ENCODE measurements at places on chromosomes 1 and 21. TPM values are rescaled to one million over a fixed set of nuclear protein-coding genes. Genes with fewer than 3 reads are reported as not detected.

Gene BRDT
- not detected for total RNA-seq

Gene RGS16
- total RNA-seq: 27.2 TPM

Gene RAVER2
- 3.2 TPM for total RNA-seq

Gene FMO2
- not detected for total RNA-seq

Gene CELA2B
- not detected for total RNA-seq

Gene USH2A
- total RNA-seq: not detected

Gene PRDM16
- not detected for total RNA-seq

DNA sequence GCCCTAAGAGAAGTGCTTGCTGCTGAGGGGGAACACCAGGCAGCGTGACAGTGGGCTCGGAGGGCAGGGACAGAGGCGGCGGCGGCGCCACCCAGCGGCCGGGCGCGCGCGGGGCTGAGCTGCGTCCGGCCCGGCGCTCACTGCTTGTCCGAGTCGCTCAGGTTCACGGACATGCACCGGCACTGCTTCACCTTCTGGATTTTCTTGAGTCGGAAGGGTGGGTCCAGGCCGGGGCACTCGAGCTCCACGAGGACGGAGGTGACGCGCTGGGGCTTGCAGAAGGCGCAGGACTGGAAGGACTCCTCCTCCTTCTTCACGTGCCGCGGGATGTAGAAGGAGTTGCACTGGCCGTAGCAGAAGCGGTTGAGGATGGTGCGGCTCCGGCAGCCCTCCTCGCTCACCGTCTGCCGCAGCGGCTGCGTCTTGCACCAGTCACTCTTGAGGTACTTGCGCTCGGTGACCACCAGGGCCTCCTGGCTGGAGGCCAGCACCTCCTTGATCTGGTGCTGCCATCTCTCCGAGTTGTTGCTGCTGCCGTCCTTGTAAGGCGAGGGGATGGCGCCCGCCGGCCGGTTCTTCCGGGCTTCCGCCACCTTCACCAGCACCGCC lies 119.0 kb downstream of the GREM2 start:
- no peaks in the 10 kb centered on the region for H3K4me1 ChIP-seq
- H3K27me3 ChIP-seq: peaks cover 4% of the 10 kb centered on the region
- H3K4me3 ChIP-seq: peak overlapping the region; percentile 41
- DNase-seq: peak; percentile 37

- H3K27ac ChIP-seq: no peak overlapping the region
- no peak overlapping the region for H3K4me3 ChIP-seq
- H3K36me3 ChIP-seq: no peaks in the 10 kb centered on the region
- peaks cover 7% of the 10 kb centered on the region for H3K27me3 ChIP-seq
- DNase-seq: no peak
These were observed 313.4 kb upstream of the C1orf174 start for GRCh38 chr1:4213366-4213973.

DNA sequence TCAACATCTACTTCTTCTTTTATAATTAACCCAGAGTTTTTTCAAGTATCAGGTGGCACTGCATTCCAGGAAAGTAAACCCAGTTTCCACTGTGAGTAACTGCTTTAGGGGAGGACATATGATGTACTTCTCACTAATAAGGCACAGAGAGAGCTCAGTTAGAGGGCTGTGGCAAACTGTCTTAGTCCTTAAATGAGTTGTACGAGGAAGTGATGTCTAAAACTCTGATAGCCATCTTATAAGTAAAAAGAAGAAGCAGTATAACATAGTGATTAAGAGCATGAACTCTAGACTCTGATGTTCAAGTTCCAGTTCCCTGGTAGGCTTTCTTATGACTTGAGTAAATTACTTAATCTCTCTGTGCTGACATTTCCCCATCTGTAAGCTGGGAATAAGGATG lies 58.7 kb upstream of the PTGS2 start:
- H3K4me3 ChIP-seq: no peak overlapping the region
- no peak overlapping the region for H3K27ac ChIP-seq
- H3K27me3 ChIP-seq: peaks cover 7% of the 10 kb centered on the region
- peak; percentile 20 for DNase-seq
- peaks cover 17% of the 10 kb centered on the region for H3K4me1 ChIP-seq

DNA sequence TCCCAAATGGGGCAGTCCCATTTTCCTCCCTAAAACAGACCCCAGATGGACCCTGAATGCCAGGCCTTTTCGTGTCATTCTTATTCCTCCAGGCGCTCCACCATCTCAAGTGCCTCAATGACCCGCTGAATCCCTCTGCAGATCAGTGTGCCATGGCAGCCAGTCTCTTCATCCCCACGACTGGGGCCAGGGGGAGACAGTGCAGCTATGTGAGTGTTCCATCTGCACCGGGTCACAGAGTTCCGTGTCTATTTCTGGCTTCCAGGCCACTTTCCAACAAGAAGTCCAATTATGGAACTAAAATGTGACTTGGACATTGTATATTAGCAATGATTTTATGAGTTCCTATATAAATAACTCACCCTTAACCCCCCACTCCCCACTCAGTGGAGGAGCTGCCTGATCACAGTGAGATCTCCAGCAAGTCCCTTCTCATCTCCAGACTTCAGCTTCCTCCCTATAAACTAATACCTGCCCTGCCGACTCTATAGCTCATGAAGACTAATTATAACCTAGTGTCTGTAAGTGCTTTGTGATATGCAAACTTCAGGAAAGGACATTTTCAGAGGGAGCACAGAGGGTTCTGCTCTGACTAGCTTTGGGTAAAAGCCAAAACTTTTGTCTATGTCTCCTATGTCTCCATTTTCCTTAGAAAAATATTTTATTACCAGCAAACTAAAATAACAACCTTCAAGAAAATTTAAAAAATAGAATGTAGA lies 56.3 kb upstream of the NFASC start:
- no peak overlapping the region for H3K27ac ChIP-seq
- no peak for DNase-seq
- H3K27me3 ChIP-seq: peaks cover 8% of the 10 kb centered on the region
- H3K4me1 ChIP-seq: no peaks in the 10 kb centered on the region
- no peaks in the 10 kb centered on the region for H3K36me3 ChIP-seq

DNA sequence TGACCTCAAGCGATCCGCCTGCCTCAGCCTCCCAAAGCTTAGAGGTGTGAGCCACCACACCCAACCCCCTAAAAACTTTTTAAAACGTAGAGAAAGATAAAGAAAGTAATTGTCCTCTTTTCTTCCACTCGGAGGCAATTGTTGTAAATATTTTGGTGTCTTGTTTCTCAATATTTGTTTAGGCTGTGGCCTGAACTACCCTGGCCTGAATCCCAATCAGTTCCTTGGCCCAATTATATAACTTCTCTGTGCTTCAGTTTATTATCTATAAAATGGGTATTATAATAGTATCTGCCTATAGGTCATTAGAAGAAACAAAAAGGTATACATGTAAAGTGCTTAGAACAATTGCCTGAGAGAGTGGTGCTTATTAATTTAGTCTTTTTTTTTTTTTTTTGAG lies 1.8 kb upstream of the ATP5PO start:
- no peak for DNase-seq
- no peaks in the 10 kb centered on the region for H3K27me3 ChIP-seq
- H3K4me1 ChIP-seq: peaks cover 27% of the 10 kb centered on the region
- no peak overlapping the region for H3K4me3 ChIP-seq

- peaks cover 2% of the 10 kb centered on the region for H3K4me1 ChIP-seq
- H3K4me3 ChIP-seq: no peak overlapping the region
- peak; percentile 70 for DNase-seq
- peaks cover 52% of the 10 kb centered on the region for H3K36me3 ChIP-seq
- H3K27me3 ChIP-seq: no peaks in the 10 kb centered on the region
These were observed 13.2 kb downstream of the PPP1R15B start for GRCh38 chr1:204398197-204399125.

DNA sequence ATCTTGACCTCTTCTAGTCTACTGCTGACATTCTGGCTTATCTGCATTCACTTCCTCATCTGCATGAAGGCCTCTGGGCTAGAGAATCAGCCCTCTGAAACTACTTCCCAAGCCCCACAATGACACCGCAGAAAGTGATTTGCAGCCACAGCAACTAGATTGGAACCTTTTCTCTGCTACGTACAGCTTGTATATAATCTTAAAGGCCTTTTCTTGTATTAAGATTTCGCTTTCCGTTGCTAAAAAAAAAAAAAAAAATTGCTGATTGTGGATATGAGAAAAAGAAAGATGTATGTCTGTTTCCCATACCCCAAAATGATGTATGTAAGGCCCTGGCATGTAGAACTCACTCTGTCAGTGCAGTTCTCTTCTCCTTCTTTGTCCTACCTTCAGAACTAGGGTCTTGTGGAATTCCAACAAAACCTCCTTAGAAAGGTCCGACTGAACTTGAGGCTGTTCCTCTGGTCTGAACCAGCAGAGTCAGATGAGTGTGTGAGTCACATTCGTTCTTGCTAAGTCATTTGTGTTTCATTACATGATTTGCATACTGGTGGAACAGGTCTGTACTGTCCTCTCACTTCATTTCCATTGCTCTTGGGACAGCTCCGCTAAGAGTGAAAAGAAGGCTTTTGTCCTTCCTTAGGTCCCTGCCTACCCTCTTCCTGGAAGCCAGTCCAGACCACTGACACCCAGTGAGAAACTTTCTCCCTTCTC lies 62.7 kb downstream of the PLPP3 start:
- no peak overlapping the region for H3K4me3 ChIP-seq
- no peak overlapping the region for H3K27ac ChIP-seq
- no peaks in the 10 kb centered on the region for H3K4me1 ChIP-seq
- no peaks in the 10 kb centered on the region for H3K27me3 ChIP-seq

DNA sequence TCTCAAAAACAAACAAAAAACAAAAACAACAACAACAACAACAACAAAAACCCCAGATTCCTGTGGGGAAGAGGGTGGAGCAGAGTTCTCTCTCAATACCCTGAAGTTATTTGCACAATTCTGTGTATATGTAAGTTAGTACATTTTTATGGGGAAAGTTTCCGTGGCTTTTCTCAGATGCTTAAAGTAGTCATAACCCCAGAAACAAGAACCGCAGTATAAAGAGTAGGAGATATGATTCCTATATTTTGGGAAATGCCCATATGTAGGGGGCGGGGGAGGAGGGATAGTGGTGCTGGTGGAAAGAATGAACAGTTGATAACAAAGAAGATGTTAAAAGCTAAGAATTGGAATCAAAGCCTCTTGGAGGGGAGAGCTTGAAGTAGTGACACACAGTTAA lies 131.5 kb downstream of the DNM3 start:
- no peaks in the 10 kb centered on the region for H3K4me1 ChIP-seq
- H3K27me3 ChIP-seq: no peaks in the 10 kb centered on the region
- DNase-seq: no peak
- H3K36me3 ChIP-seq: no peaks in the 10 kb centered on the region
- H3K27ac ChIP-seq: no peak overlapping the region

DNA sequence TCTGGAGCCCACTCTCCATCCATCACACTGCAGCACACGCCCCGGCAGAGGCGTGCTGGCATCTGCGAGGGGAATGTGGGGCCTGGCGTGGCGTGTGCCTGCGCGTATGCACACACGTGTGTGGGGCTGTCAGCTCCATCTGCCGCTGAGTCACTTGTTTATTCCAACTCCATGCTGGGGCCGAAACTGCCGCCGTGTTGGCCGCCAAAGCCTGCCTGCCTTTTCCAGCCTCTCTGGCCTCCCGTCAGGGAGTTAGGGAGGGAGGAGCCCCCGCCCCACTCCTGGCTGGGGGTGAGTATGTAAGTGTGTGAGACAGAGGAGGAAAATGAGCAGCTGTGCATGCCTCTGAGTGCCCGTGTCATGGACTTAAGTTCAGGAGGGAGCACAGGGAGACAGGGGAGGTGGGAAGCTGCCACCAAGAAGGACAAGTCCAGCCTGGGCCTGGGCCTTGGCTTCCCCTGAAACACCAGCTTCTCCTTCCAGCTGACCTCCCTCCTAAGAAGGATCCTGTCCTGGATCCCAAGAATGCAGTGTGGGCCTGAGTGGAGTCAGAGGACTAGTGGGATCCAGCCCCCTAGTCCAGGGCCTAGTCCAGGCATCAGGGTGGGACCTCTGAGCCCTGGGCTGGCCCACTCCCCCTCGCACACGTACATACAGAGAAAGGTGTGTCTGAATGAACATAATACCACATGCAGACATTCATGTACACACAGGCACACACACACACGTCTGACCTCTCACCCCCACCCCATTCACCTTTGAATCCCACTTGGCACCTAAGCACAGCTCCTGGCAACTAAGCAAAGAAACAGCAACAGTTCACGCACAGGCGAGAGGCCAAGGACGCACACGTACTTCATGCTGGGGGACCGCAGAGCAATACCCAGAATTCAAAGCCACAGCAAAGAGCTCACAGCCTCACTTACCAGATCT lies 24.7 kb downstream of the MEF2D start:
- H3K4me3 ChIP-seq: no peak overlapping the region
- no peaks in the 10 kb centered on the region for H3K27me3 ChIP-seq
- peaks cover 32% of the 10 kb centered on the region for H3K4me1 ChIP-seq

- no peaks in the 10 kb centered on the region for H3K36me3 ChIP-seq
- H3K4me3 ChIP-seq: no peak overlapping the region
- DNase-seq: no peak
- H3K27ac ChIP-seq: no peak overlapping the region
- H3K4me1 ChIP-seq: peaks cover 2% of the 10 kb centered on the region
- no peaks in the 10 kb centered on the region for H3K27me3 ChIP-seq
These were observed 652.9 kb downstream of the ADGRL2 start for GRCh38 chr1:82453511-82454185.

DNA sequence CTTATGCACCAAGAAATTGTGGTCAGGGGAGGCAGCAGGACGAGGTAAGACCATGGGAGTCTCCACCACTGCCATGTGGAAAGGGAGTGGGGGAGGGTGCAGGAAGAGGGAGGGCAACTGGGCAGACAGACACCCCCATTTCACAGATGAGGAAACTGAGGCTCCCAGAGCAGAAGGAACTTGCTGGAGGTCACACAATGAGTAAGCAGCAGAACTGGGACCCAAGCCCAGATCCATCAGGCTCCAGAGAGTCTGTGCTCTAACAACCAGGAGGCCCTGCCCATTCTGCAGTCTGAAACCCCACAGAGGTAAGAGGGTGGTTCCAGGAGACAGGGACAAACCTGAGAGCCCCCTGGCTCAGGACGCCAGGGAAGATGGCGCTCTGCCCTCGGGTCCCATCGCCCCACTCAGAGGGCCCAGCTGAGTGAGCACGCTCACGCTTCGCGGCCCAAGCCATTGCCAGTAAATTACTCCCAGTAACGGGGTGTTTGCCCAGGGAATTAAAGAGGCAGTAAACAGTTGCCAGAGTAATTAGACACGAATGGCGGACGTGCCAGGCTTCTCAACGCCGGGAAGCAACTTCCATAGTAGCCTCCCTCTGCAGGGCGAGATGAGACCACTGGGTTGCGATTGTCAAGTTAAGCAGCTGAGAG lies 59.2 kb downstream of the MATN1 start:
- no peak overlapping the region for H3K4me3 ChIP-seq
- no peaks in the 10 kb centered on the region for H3K36me3 ChIP-seq
- H3K4me1 ChIP-seq: no peaks in the 10 kb centered on the region
- DNase-seq: no peak
- no peak overlapping the region for H3K27ac ChIP-seq
- no peaks in the 10 kb centered on the region for H3K27me3 ChIP-seq

GRCh38 chr21:34611528-34611927 lies 3.4 kb downstream of the RCAN1 start:
- H3K27ac ChIP-seq: no peak overlapping the region
- H3K4me1 ChIP-seq: peaks cover 25% of the 10 kb centered on the region
- no peak for DNase-seq
- no peak overlapping the region for H3K4me3 ChIP-seq
- H3K27me3 ChIP-seq: no peaks in the 10 kb centered on the region
